ENCODE measurements at places on chromosomes 4 and X.

DNA sequence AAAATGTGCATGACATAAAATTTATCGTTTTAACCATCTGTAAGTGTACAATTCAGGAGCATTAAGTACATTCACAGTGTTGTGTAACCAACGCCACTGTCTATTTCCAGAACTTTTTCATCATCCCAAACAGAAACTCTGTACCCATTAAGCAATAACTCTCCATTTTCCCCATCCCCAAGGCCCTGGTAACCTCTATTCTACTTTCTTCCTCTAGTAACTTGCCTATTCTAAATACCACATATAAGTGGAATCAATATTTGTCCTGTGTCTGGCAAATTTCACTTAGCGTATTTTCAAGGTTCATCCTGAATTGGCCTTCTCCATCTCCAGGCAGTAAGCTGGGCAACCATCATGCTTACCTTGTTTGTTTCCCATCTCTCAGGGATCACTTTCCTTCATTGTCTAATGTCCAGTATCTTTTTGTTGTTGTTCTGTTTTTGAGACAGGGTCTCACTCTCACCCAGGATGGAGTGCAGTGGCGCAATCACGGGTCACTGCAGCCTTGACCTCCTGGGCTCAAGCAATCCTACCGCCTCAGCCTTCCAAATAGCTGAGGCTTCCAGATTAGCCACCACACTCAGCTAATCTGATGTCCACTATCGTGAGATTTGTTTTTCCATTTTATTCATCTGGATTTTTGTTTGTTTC, 17.7 kb upstream of the GRIPAP1 start:
- DNase-seq: no peak

DNA sequence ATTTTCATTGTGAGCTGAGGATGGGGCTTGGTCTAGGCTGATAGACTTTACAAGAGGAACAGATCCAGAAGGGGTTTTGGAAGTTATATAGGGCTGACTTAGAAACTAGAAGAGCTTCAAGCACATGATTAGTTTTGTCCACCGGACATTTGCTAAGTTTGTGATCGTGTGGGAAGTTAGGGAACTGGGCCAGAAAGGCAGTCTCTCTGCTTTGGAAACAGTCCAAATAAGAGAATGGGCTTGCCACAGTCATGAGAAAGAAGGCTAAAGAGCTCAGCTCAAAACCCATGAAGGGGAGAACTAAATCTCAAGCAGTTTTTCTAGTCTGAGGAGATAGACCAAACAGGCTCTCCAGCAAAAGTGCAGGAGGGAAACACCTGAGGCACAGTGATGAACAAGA, 67.8 kb downstream of the ZNF674 start:
- DNase-seq: no peak

- no peak for DNase-seq
These were observed 10.0 kb downstream of the SULT1E1 start for GRCh38 chr4:69849969-69850368.

DNA sequence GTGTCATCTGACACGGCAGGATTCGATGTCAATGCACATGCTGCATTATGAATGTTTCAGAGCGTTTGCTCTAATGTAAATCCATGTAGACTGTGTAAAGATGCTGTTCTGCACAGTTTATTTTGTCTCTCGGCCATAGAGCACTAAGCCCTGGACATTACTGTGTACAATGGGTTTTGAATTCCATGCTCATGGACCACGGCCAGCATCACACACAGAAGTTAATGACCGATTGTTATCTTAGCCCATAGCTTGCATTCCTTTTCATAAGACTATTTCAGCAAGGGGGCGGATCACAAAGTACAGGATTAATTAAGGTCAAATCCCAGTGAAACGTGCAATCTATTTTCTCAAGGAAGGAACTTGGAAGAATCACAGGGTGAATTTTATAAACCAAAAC, 286.1 kb upstream of the TENM3 start:
- no peak for DNase-seq

DNA sequence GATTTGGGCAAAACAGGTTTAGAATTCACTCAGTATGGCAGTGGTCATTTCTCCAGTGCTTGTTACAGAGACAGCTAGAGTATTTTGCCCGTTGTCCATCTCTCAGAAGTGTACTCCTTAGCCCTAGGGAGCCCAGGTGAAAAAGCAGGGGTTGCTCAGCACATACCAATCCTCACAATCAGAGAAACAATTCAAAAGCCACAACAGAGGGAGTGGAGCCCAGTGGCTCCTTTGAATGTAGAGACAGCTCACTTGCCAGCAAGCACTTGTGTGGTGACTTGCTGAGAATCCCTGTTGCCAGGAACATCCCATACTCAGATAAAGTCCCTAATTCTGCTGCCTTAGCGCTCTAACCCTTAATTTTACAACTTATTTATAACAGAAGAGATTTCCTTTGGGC, 1488.3 kb downstream of the RPA4 start:
- no peak for DNase-seq

DNA sequence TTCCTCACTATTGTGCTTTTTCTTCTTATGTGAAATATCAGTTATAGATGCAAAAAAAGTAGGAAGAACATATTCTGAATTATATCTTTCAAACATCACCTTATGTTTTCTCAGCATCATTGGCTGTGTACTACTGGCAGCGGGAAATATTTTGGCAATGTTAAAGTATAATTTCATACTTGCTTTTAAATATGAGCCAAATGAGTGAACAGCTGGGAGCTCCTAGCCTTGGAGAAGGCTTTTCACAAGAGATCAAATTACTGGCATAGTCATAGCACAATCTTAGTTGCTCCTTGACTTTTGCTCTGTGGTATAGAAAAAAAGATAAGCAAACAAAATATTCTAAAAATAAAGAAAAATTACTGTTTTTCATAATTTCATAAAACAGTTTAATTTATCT, 1575.8 kb upstream of the PABPC4L start:
- no peak for DNase-seq

GRCh38 chr4:25098964-25099891, 61.0 kb downstream of the SEPSECS start:
- DNase-seq: no peak

DNA sequence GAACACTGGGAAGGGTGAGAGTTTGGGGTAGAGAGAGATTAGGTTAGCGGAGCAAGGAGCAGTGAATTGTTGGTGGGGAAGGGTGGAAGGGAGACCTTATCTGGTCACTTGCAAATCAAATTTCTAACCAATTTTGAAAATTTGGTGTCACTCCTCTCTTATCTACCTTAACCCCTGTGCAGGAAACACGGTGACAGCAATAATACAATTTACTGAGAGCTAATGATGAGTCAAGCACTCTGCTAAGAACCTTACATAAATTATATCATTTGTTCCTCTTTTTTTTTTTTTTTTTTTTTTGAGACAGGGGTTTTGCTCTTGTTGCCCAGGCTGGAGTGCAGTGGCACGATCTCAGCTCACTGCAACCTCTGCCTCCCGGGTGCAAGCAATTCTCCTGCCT, 116.4 kb downstream of the C4orf51 start:
- DNase-seq: no peak

DNA sequence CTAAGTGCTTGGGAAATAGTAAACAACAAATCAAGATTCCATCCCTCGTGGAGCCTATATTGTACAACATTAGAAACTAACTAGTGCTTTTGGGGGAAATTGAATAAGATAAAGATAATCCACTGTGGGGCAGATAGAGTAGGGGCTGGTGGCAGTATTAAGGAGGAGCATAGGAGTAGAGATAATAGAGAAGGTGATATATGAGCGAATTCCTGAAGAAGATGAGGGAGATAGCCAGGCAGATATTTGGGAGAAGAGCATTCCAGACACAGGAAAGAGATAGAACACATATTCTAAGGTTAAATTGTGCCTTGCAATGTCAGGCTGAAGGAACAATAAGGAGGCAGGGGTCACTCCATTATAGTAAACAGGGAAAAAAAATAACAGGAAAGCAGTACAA, 218.2 kb downstream of the GRID2 start:
- no peak for DNase-seq

- DNase-seq: no peak
These were observed 37.1 kb downstream of the SLC39A8 start for GRCh38 chr4:102308032-102308799.

DNA sequence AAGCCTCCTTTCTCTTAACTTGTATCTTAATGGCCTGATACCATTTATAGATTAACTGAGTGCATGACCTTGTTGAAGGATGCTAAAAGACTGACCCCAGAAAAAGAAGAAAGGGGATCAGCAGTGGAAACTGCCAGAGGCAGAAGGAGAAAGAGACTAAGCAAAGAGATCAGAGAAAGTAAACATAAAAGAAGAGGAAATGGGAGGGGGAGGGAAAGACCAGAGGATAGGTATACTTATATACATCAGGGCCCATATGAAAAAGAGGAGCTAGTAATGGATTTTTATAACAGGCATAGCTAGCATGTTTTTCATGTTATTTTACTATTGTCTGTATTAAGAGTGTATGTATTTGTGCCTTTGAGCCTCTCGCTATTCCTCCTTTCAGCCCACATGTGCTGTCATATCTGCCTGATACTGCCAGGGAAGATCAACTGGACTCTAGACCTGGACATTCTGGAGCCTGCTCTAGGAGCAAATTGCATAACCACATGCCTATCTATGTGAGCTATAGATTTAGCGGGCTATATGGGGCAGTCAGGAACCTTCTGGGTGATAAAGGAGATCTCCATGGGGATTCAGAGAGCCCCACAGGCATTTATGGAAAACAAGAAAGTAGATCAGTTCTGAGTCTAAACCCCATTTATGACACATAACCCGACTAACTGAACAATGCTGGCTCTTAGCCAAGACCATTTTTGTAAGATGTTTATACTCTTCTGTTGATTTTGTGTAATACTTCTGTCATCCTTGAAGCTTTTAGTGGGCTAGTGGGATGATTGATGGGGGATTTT, 13.4 kb upstream of the SNX12 start:
- no peak for DNase-seq

- DNase-seq: no peak
These were observed 190.8 kb downstream of the SPATA18 start for GRCh38 chr4:52241916-52242315.

DNA sequence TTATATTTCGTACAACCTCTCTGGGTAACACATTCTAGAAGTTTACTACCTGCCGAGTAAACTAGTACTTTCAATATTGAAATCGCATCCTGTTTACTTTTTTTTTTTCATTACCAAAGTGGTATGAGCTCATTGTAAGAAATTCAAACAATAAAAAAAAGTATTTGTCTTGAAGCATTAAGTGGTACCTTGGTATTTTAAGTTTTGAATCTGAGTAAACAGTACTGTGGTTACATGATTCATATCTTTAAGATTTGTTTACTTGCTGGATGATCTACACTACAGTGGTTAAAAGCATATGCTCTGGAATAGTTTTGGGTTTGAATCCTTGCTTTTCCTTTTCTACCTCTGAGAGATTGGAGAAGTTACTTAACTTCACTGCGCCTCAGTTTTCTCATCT, 3.8 kb upstream of the MMGT1 start:
- DNase-seq: no peak

GRCh38 chrX:115214151-115214550, 19.7 kb downstream of the LRCH2 start:
- DNase-seq: no peak

- DNase-seq: no peak
These were observed 1093.6 kb downstream of the TECRL start for GRCh38 chr4:63315651-63316050.

GRCh38 chr4:172995161-172995560, 173.4 kb upstream of the GALNT7 start:
- DNase-seq: no peak

DNA sequence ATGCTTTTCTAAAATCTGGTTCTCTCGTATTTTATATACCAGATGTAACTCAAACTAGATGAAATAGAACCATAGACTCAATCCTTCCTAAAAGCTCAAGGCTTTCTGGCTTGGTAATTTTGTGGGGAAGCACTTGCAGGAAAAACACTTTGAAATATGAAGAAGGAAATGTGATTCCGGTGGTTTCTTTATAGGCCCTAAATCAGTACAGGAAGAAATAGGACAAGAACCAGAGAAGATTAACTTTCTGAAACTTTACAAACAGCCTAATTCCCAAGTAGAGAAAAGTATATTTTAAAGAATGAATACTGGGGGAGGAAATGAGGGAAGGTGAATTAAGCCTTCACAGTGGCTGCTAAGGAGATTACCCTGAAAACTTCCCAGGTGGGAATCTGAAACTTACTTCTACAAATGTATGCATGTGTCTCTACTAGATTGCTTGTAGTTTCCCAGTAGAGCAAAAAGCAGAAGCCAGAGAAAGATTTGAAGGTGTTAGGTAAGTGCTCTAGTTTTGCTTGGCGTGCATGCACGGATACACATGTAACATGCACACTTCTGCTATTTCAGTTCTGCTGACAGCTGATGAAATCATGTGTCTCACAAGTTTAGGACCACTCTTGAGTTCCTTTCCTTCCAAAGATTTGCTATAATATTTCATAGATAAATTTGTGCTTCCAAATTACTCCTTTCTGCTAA, 92.1 kb downstream of the AFF1 start:
- no peak for DNase-seq

DNA sequence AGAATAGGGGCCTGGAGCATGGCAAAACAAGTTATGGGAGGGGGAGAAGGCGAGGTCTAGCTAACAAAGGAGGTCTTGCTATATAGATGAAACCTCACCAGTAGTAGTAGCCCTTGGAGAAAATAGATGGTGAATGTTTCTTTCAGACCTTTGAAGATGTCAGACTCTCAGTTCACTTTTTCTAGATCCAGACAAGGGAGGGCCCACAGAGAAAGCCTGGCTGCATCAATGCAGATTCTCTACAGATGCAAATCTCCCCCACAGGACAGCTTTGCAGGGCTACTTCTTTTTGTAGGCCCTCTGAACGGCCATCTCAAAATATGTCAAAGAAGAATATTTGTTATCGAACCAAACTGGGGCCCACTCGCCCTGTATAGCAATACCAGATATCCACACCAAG, 159.7 kb downstream of the ANK2 start:
- DNase-seq: no peak

DNA sequence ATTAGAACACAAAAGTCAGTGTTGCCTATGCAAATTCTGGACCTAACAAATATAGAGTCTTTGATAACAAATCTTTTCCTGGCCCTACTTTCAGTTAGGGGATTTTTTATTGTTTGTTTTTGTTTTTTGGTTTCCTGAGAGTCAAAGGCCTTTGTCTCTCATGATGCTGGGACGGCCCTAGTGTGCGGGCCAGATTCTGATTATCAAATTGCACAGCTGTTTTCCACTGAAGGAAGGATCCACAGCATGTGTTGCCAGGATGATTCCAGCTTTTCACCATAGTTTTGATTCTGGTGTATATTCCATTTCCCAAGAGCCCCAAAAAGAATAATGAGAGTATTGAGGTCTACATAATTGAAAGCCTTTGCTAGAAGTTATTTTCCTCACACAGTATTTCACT, 248.2 kb downstream of the CAMK2D start:
- no peak for DNase-seq

GRCh38 chrX:111352424-111352823, 59.6 kb downstream of the DCX start:
- no peak for DNase-seq

GRCh38 chrX:53050841-53051240, 2.3 kb downstream of the GPR173 start:
- no peak for DNase-seq

Measured in NCI-H1048 (cell line).